Cerebellar nuclear complex (tissue), 1 donor: ENCODE measurements at places on chromosomes 4 and X.

DNA sequence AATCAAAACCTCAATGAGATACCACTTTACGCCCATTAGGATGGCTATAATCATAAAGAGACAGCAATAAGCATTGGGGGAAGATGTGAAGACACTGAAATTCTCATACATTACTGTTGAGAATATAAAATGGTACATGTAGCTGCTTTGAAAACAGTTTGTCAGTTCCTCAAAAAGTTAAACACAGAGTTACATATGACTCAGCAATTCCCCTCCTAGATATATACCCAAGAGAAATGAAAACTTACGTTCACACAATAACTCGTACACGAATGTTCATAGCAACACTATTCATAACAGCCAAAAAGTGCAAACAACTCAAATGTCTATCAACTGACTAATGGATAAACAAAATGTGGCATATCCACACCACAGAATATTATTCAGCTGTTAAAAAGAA, 36.6 kb downstream of the PHF8 start:
- no peak for DNase-seq

DNA sequence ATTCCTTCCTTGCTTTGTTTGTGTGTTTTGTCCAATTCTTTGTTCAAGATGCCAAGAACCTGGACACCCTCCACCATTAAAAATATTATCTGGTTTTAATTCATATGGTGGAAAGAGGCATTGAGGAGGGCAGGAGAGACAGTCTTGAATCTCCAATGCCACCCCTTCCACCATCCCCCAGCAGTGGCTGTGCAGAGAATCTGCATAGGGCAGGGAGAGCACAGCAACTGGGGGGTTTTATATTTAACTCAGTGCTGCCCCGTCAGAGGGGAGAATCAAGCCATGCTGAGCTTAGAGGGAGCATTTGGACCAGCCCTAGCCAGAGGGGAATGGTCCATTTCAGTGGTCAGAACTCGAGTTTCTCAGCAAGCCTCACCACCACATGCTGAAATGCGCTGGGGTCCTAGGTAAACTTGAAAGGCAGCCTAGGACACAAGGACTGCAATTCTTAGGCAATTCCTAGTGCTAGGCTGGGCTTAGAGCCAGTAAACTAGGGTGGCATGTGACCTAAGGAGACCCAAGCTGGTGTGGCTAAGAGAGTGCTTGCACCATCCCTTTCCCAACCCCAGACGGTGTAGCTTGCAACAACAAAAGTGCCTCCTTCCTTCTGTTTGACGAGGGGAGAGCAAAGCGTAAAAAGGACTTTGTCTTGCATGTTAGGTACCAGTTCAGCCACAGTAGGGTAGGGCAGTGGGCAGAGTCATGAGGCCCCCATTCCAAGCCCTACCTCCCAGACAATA, 34.2 kb downstream of the CCDC158 start:
- no peak for DNase-seq

- DNase-seq = no peak
Observed at GRCh38 chr4:98929341-98930267, 671 bp upstream of the EIF4E start.

DNA sequence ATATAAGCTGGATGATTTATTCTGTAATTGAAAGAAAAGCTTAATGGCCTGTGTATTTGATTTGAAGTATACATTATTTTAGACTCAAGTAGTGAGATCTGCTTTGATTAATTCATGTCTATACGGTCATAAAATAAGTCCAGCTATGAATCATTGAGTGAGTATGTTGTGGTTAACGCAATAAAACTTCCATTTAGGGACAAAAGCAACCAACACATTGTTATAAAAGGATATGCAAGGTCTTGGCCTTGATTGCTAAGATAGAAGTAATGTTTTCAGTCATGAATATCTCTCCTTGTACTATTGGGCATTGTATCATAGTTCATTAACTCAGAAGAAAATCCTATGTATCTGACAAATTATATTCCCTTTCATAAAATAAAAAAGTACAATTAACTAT, 162.1 kb downstream of the EPHA5 start:
- DNase-seq = no peak

GRCh38 chr4:154506253-154506652, 14.7 kb upstream of the DCHS2 start:
- DNase-seq = no peak

- DNase-seq = no peak
Observed at GRCh38 chr4:98423009-98423408, 161.8 kb downstream of the RAP1GDS1 start.

- no peak for DNase-seq
Observed at GRCh38 chr4:142846108-142846728, at the start of gene INPP4B. Gene INPP4B (minus strand): TSS chr4:142846301.

GRCh38 chrX:56744996-56745395, 16.0 kb downstream of the NBDY start:
- no peak for DNase-seq

- DNase-seq = no peak
Observed at GRCh38 chrX:30819080-30819479, 70.0 kb downstream of the TAB3 start.

DNA sequence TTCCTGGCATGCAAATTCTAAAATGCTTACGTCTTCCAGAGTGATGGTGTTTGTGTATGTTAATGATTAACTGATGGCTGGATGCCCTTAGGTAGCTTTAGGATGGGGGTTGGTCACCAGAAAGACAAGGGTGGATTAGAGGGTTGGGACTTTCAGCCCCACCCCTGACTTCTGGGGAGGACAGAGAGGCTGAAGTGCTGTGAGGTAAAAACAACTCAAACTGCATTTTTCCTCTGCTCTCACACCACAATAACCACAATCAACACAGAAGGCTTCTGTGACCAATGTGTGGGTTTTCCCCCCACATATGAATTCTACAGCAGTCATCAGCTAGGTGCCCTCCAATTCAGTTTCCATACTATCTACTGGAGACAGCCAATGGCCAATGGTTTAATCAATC, 18.7 kb upstream of the DDIT4L start:
- no peak for DNase-seq

- DNase-seq = no peak
Observed at GRCh38 chr4:19130866-19131265, 1109.3 kb upstream of the LCORL start.

GRCh38 chrX:96837808-96838207, 45.9 kb upstream of the RPA4 start:
- DNase-seq = no peak

DNA sequence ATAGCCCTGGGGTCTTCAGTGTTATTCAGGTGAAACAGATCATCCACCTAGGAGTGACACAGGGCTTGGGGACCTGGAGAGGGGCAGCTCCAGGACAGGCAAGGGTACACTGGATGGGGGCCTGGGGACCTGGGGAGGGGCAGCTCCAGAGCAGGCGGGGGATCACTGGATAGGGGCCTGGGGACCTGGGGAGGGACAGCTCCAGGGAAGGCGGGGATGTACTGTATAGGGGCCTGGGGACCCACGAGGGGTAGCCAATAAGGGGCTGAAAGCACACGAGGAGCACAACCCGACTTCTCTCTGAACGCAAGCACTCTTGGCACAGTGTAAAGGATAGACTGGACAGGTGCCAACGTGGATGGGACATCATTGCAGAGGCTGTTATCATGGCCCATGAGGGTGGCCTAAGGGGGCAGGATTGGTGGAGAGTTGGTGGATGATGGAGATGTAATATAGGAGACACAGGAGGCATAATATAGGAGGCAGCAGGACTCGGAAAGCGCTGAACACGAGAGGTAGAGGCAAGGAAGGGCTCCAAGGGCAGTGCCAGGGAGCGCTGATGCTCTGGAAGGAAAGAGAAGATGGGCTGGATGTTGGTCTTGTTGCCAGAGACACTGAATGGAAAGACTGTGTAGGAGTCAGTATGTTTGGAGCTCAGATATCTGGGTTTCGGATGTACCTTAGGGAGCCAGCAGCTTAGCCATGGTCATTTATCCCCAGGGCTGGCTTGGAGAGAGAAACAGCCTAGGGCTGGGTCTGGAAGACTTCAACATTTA, 37.9 kb upstream of the FGFBP2 start:
- DNase-seq = no peak

GRCh38 chrX:51487960-51488267, 8.5 kb downstream of the NUDT11 start:
- DNase-seq = no peak

- no peak for DNase-seq
Observed at GRCh38 chrX:2251211-2251610, 249.6 kb downstream of the DHRSX start.

DNA sequence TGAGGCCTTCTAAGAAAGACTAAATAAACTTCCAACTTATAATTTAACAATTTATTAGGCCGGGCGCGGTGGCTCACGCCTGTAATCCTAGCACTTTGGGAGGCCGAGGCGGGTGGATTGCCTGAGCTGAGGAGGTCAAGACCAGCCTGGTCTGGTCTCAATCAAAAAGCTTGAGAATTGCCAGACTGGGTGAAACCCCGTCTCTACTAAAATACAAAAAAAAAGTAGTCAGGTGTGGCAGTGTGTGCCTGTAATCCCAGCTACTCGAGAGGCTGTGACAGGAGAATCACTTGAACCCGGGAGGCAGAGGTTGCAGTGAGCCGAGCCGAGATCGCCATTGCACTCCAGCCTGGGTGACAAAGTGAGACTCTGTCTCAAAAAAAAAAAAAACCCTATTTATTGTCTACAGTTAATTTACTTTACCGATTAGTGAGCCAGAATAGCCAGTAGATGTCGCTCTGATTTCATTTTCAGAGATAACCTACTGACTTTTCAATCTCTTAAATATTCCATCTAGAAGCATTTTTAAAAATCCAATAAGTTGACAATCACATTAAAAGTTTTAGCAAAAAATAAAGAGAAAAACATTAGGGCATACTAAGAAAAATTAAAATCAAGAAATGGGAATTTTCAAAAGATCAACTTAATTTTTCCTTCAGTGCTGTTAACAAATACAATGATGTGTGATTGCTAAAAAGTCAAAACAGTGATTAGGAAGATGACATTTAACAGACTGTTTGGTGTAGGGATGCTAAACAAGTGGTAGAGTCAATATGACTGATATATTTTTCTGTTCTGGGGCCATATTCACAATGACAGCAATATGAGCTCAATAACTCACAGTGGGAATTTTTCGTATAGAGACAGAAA, 4.3 kb upstream of the SHROOM3 start:
- DNase-seq = no peak

DNA sequence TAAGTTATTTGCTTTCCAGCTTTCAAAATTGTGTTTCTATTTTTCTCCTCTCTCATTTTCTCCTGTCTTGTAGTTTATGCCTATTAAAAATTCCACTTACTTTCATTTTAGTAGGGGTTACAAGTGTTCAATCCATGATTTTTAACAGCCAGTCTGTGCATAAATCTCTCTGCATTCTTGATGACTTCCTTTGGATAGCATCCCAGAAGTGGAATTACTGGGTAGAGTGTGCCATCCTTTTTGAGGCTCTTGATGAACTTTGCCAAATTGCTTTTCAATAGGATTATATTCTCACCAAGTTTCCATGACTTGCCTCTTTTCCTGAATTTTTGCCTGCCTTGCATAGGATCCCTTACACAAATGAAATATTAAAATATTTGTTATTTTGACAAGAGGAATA, 58.5 kb downstream of the DIPK2B start:
- no peak for DNase-seq

DNA sequence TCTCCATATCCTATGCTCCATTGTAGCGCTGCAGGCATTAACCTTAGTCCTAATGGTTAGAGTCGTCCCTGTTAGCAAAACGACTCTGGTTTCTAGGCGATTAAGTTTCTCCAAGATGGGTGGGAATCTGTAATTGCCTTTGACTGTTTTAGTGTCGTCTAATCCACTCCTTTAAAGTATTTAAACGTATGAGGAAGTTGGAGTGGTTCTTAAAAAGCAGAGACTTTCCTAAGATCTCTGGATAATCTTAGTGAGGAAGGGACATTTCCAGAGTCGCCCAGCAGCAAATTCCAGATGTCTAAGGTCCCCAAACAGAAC, 285 bp downstream of the MRPS18C start:
- DNase-seq = no peak

DNA sequence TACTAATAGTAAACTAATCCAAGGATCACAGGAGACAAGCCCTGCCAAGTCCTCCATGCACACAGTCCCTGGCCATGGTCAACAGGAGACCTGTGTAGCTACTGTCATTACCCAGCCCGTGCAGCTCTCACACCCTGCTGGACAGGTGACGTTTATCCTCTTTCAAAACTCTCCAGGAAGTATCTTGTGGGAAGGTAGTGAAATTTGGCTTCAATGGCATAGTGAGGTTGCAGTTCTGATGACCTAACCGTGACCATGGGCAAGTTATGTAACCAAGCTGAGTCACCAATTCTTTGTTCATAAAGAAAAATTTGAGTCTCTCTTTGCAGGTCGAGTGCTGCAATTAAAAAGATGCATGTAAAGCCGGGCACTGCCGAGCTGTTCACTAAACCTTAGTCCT, 11.3 kb upstream of the SLC2A9 start:
- DNase-seq = no peak

GRCh38 chr4:165133150-165133549, 20.5 kb upstream of the TMEM192 start:
- no peak for DNase-seq

GRCh38 chr4:110550260-110550659, 72.6 kb downstream of the PITX2 start:
- DNase-seq = no peak

DNA sequence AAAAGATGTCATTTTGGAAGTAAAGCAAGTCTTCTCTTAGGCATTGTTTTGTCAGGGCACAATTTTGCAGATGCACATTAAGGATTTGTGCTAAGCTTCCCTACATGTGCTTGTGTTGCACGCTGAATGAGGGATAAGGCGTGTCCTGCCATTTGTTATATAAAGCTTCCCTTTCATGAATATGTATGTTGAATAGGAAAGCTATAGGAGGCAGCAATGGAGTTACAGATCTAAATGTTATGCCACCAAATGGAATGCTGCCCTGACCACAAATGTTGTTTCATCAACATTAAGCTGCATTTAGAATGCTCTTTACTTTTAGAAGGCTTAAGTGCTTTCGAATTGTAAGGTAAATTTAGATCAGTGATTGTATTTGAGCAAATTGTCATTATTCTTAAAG, 20.9 kb downstream of the SGMS2 start:
- no peak for DNase-seq

DNA sequence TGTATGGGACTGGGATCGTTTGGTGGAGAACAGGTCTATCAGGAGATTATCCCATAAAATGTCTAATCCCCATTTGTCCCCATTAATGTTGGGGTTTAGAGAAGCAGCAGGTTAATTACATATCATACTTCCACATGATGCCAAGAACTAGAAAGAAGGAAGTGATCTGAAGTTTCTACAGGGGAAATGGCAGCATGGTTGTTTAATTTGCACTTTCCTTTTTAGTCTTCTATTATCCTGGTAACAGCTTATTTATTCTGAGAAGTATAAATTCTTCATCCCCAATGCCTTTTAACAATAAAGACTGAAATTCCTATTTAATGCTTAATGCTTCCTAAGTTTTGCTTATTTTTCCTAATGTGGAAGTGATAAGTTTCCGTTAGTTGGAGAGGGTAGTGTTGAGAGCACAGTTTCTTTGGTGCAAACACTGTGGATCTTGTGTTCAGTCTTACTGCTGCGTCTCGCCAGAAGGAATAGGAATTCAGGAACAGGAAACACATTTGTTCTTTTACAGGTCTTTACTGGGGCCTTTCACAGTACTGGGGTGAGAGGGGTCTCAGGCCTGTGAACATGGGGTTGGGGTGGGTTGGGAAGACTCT, 59.5 kb upstream of the TADA2B start:
- DNase-seq = no peak
